ENCODE measurements at places on chromosomes 12 and 14.
A peak's percentile ranks its signal among the peaks of the same experiment; 100 is the strongest.

DNA sequence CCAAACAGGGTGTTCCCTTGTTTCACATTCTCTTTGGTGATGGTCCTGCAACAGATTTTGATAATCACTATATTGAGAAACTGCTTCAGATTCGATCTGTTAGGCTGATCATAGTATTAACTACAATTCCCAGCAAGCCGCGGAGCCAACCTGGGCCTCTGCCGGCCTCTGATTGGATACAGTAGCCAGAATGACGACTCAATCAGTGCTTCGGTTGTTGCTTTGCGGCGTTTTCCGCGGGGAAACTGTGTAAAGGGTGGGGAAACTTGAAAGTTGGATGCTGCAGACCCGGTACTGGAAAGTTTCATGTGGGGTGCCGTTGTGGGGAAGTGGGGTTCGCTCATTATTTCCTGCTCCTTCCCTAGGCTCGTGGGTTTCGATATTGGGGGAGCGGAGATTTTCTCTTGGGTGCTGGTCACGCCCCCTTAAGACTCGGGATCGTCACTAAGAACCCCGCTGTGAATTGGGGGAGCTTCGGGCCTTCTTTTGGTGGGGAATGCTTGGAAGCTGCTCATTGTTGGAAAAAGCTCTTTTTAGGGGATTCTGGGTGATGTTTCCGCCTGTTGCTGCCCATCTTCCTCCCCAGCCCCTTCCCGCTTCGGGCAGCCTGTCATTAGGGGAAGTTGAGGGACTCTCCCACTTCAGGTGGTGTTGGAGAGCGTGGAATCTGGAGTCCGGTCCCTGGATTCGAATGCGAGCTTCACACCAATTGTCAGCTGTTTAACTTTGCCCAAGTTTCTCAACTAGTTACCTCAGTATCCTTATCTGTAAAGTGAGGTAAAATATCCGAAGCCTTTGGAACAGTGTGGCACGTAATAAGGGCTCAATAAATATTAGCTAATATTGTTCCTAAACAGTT is at the start of gene RAD51B:
Gene RAD51B (plus strand): TSS at position 217 of the 859 bp plus-strand sequence.
- DNase-seq: peak; percentile 82

DNA sequence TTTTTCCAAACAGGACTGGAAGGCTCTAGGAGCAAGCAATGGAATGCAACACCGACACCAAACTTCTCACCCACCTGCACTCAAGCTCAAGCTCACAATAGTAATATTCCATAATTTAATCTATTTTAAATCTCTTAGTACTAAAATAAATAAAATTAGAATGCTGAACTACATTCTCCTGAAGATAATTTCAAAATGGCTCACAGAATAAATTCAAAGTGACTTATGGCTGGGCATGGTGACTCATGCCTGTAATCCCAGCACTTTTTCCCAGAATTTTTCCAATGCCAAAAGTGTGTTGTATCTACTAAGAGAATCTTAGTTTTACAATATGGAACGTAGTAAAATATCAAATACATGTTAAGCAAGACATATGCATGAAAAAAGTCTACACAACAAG is 31.5 kb downstream of the DUSP16 start:
- DNase-seq: no peak

- DNase-seq: no peak
Observed at GRCh38 chr12:17079251-17079909, 473.4 kb upstream of the LMO3 start.

- DNase-seq: no peak
Observed at GRCh38 chr12:15001733-15002382, 29.0 kb downstream of the PDE6H start.

Data from T-helper 9 cell (primary cell).